Omental fat pad (tissue), 4 donors: ENCODE measurements at places on chromosomes 12 and 14.

DNA sequence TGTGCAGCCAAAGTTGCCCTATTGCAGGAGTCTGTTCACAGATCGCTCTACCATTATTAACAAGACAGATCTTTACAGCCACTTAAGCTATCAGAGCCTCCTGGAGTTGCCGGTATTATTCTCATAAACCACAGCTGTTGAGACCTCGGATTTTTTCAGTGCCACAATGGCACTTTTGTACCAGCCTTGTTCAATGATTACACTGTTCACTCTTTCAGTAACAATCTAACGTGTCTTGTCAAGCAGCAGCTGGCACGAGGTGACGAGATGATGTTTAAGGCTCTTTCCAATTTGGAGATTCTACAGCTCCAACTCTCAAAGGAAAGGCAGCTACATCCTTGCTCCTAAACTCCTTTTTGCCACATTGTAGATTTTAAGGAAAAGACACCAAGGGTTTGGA is 30.7 kb downstream of the LRIG3 start:
- DNase-seq, result no peak

GRCh38 chr14:60958146-60958545 is 22.7 kb downstream of the TRMT5 start:
- no peak for DNase-seq

- DNase-seq, result no peak
Observed at GRCh38 chr14:77268989-77269600, 1.9 kb downstream of the NGB start.

GRCh38 chr14:85010186-85010585 is 519.8 kb upstream of the FLRT2 start:
- DNase-seq, result no peak

DNA sequence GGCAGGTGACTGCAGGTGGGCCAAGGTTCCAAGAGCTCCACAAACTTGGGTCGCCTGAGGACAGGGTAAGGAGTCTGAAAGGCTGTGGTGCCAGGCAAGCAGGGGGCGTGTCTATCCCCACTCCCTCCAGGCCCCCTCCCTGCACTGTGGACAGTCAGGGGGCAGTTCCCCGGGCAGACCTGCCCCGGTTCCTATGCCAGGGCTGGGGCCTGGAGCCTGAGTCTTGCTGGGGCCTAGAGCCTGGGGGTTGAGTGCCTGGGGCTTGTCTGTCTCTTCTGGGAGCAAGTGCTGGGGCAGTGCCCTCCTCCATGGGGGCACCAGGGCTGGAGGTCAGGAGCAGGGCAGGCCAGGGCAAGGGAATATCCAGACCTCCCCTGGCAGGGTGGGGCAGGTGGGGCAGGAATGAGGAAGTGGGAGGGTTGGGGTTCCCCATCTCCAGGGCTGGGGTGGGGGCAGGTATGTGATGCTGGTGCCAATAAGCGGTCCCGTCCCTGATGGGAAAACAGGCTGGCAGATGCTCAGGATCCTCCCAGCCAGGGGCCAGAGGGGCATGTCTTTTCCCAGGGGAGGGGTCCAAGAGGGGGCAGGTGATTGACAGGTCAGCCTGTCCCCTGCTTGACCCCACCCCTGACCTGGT is 11.9 kb upstream of the TNFAIP2 start:
- no peak for DNase-seq

GRCh38 chr12:70920251-70920851 is at the start of gene PTPRR:
Gene PTPRR, minus strand, starts transcription at chr12:70920738. Its CDS starts 348 bp downstream, at chr12:70920390.
- no peak for DNase-seq

GRCh38 chr12:57832966-57833365 is 13.6 kb downstream of the CTDSP2 start:
- no peak for DNase-seq

DNA sequence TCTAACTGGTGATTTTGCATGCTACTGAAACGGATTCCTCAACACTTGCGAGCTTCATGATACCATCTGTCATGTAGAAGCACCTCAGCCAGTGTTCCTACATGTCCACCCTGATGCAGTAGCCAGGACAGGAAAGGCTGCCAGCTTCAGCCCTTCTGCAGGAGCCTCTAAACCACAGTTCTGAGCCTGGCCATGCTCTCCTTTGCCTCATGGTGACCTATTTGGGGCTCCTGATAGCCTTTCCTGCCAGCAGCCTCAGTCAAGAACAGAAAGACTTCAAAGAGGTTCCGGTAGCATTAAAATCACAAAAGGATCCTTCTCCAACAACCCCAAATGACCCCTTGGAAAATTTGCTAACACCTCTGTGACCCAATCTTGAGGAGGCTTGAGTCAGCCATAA is 96.0 kb downstream of the CNTN1 start:
- DNase-seq, result no peak

DNA sequence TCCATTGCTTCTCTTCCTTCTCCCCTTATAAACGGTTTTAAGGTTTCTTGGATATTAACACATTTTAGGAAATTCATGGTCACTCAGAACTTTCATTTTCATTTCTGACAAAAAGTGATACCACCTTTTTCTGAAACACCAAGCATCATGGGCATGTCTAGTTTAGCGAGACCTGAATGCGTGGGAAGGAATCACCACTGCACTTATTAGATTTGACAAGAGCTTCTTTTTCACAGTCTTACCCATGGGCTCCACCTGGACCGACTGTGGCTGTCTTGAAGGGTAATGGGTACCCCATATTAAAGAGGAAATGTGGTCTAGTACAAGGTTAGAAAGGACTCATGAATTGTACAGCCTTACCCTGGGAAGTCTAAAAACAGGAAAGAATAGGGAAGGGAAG is 95.4 kb downstream of the KCNK10 start:
- no peak for DNase-seq

DNA sequence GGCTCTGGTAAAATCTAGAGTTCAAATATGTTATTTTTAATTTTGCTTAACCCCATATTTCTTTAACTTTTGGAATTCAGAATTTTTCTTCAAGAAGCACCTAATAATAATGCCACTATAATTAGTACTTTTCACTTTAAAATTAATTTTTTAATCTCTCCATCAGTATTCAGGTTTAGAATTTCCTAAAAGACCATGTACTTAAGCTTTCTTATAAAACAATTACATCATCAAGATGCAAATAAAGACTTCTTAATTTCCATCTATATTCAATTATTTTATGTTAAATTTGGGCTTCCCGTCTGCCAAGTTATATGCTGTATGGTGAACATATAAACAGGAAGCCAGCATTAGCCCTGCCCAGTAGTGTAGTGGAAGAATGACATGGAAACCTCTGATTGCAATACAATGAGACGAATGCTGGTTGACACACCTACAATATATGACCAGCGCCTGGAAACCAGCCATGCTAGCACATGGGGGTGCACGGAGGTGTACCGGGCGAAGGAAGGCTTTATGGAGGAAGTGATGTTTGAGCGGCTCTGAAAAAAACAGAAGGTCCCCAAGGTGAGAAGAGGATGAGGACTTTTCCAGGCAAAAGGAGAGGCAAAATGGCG is 82.2 kb downstream of the LLPH start:
- no peak for DNase-seq

DNA sequence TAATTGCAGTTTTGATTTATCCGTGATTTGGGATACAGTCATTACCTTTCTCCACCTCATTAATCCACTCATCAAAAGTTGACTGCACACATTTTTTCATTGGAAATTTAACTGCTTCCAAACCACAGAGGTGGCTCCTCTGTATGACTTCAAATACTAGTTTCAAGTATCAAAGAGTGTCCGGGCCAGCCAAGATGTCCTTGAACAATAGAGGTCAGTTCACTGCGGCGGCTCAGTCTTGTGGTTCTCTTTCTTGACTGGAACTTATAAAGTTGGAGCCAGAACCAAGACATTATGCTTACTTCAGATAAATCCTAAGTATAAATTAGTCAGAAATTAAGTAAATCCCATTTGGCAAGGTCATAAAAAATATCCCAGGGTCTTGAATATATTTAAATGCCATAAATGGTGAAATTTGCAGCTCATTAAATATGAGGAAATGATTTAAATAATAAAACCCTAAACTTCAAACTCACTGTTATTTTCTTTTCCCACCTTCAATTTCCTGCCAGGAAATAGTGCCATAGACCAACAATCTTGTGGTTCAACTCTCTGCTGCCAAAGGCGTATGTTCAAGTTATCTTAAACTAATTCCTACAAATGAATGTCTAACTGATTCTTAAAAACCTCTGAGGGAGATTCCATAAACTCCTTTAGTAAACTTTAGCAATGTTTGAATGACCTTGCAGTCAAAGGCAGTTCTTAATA is 360.8 kb downstream of the AEBP2 start:
- DNase-seq, result no peak

- no peak for DNase-seq
Observed at GRCh38 chr14:79809849-79810612, 401.3 kb downstream of the DIO2 start.

DNA sequence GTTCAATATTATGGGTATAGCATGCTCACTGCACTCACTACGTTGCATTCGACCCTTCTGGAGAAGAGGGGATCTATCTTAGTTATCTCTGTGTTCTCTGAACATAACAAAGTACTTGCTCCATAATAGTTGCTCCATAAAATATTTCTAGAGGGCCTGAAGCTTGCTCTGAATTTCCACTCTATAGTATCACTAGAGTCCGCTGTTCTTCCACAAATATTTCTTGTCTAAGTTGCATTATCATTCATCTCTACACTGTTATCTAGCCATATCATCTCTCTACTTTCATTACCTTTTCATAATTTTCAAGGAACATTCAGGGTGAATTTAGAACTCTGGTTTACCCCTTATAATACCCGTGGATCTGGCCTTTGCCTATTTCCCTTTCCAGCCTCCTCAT is 246.1 kb upstream of the PDE3A start:
- DNase-seq, result no peak

GRCh38 chr14:74514471-74514941 is 20.9 kb downstream of the ISCA2 start:
- DNase-seq, result no peak

GRCh38 chr14:55837467-55837866 is 257.5 kb downstream of the KTN1 start:
- no peak for DNase-seq

DNA sequence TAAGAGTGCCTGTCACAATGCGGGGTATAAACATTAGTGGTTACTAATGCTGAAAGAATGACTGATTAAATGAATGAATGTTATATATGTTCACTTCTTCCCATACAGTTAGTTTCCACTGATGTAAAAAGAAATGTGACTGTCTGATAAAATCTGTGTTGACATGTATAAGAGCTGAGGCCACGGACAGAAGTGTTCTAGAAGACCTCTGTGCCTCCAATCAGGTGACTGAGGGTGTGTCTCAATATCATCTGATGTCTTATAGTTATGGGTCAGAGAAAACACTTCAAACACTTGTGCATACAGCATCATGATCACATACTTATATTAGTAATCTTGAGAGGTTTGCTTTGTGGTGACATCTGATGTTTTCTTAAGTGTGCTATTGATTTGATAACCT is 183.4 kb downstream of the TTC7B start:
- no peak for DNase-seq

DNA sequence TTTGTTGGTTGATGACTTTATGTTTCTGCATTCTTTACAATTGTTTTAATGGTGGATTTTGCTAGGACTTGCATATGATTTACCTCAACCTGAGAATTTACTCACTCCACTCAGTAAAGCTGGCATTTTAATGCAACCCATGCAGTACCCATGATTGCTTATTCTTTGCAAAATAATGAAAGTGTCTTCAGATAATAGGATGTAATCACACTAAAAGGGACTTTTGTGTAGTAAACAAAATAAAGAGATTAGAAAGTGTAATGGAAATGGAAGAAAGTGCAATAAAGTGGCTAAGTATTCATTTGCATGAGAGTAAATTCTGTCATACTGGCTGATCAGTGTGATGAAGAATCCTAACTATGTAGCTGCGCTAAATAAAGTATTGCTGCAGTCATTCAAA is 87.6 kb upstream of the NOVA1 start:
- DNase-seq, result no peak
